ENCODE measurements at places on chromosomes 7 and 10.

DNA sequence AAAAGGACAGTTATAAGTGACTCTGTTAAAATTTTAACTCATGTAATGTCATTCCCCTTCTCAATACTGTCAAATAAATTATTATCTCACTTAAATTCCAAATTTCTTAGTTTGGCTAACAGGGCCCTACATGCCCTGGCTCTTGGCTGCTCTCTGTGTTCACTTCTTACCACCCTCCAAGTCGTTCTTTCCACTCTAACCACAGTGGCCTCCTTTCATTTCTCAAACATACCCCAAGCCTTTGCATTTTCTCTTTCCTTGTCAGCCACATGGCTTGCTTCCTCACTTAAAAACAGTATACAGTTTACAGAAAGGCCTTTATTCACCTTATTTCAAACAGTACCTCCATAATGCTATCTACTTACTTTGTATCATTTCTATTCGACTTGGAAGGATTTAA, 737.1 kb upstream of the ZWINT start:
- no peak for DNase-seq

GRCh38 chr10:75137533-75138438, 26.3 kb downstream of the SAMD8 start:
- peak; percentile 56 for DNase-seq

DNA sequence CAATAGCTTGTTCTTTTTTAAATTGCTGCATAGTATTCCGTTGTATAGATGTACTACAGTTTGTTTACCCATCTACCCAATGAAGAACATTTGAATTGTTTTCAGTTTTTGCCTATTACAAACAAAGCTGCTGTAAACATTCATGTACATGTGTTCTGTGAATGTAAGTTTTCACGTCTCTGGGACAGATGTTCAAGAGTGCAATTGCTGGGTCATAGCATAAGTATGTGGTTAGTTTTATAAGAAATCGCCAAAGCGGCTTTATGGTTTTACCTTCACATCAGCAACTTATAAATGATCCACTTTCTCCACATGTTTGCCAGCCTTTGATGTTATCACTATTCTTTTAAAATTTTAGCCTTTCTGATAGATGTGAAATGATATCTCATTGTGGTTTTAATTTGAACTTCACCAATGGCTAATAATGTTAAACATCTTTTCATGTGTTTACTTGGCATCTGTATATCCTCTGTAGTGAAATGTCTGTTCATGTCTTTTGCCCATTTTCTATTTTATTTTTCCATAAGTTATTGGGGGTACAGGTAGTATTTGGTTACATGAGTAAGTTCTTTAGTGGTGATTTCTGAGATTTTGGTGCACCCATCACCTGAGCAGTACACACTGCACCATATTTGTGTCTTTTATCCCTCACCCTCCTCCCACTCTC, 73.5 kb downstream of the TBXAS1 start:
- DNase-seq, result peak; percentile 29

GRCh38 chr7:108358553-108358952, 97.7 kb downstream of the NRCAM start:
- peak; percentile 89 for DNase-seq

DNA sequence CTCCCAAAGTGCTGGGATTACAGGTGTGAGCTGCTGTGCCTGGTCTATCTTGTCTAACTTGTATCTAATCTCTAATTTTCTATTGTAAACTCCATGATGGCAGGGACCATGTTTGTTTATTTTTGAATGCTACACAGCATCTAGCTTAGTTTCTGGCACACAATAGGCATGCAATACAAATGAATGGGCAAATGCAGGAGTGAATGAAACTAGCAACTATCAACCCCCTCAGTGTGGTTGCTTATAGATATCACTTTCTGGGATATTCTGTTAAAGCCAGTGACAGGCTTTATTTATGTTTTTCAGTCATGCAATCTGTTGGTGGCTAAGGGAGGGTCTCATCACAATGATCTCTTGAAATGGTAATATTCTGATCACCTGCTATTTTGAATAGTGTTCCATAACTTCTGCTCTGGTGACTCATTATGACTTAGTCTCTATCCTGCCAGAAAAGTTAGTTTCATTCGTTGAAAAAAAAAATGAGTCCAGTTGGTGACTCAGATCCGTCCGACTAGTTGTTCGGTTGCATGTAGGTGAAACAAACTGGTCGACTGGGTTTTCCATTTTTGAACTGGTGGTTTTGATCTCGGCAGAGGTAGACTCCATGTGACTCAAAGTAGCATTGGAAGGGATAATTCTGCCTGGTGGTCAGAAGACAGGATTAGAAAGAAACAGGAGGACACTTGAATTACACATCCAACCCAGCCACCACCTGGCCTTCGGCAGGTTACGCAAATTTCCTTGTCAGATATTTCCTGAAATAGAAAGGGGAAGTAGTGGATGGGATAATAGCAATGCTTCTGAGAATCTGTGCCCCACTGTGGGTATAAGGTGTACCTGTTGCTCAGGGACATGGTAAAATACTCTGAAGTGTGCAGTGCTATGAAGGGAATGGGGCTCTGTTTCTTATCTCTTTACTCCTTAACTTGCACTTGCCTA, 76.8 kb downstream of the GATA3 start:
- DNase-seq, result no peak
